ENCODE measurements at places on chromosomes 2 and 18.

DNA sequence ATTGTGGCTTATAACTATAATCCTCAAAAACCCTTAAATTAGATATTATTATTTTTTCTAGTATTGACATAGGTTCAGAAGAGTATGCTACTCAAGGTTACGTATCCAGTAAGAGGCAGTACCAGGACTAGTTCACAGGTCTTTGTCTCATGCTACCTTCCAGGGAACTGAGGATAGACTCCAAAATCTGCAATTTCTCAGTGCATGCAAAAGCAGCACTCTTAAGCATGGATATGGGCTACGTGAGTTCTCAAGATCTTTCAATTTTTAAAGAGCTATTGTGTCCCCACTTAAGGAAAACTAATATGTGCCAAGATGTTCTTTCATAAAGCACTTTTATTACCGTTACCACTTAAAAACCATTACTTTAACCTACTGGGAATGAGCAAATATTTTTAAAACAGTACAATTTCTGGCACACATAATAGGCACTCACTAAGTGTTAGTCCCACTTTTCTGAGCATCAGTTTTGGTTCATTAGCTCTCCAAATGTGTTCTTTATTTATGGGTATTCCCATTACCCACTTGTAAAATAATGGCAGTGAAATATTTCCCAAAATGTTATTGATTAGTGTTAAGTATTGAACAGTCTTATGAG, 113.8 kb upstream of the TTN start:
- no peak for DNase-seq

DNA sequence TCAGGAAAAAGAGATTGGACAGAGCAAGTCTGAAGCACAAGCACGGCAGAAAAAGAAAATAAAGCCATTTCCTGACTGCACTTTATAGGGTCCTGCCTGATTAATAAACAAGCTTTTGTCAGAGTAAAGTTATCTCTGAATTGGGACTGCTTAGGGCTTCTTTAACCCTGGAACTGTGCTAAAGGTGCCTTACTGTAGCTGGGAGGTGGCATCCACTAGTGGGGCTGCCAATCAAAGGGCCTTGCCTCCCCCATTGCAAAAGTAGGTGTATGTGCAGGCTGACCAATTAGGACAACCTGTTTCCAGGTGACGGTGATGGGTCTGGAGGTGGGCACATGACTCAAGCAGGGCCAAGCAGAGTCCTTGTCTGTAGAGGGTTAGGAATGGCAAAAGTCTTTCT, 57.4 kb upstream of the RAPH1 start:
- DNase-seq, result no peak

GRCh38 chr2:186771850-186772463, 77.0 kb downstream of the ZSWIM2 start:
- no peak for DNase-seq

DNA sequence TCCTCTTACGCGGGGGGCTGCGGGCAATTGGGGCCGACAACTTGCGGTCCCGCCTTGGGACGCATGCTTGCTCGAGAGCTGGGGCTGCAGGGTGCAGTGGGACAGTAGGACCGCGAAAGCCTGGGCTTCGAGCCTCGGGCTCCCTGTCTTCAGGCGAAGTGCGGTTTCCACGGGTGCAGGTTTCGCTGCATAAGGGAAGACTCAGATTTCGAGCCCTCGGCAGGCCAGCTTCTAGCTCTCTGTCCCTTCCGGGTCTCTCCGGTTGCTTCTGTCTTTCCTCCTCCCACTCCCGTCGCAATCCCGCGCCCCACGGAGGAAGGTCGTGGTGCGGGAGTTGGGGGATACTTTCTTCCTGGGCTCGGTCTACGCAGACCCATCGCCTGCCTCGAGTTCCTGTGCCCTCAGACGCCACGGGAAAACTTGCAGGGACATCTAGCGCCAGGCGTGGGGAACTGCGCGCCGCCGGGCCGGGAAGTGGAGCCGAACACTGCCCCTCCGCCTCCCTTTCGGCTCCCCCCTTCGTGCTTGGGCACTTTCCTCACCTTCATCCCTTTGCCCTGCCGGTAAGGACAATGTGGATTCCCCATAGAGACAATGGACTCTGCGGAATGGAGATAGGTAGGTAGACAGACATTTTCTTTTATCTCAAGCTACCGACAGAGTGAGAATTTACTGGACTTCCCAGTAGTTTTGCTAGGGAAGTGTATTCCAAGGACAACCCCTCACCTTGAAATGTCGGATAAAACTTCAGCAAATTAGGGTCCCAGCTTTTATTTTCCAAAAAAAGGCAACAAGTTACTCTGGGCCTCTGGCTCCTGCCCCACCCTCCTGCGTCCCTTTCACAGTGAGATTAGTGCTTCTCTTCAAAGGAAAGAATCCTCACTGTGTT, 4.2 kb upstream of the HOXD13 start:
- peak; percentile 94 for DNase-seq

DNA sequence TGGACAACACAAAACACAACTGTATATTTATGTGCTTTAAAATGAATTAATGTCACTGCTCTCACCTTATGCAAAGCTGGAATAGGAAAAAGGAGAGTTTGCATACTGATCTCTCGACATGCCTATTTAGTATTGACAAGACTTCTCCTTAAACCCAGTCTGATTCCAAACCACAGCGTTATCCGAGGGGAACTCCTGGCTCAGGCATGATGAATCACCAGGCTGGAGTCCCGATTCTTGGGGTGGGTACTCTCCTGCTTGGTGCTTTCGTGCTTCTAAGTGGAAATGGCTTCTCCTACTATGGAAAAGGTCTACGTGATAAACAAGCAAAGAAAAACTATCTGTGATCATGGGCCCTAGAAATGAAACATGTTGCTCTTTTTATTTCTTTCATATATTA, 88.9 kb upstream of the SLC35G4 start:
- no peak for DNase-seq

DNA sequence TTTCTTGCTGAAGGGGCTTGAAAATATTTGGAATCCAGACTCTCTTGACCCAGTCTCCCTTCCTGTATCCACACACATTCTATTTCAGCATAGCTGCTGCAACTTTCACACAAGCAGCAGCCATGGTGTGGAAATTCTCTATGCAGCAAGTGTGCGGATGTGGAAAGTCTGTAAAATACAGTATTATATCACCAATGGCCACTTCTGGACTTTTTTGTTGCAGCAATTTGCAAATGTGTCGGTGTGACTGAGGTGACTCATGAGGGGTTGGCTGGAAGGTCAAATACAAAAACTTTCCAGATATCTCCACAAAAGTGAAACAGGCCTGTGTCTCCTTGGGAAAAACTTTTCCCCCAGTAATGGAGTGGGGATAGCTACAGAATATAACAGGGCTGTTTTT, 299.3 kb upstream of the GYPC start:
- DNase-seq, result no peak

GRCh38 chr2:97734061-97735051, 21.0 kb downstream of the ZAP70 start:
- no peak for DNase-seq

DNA sequence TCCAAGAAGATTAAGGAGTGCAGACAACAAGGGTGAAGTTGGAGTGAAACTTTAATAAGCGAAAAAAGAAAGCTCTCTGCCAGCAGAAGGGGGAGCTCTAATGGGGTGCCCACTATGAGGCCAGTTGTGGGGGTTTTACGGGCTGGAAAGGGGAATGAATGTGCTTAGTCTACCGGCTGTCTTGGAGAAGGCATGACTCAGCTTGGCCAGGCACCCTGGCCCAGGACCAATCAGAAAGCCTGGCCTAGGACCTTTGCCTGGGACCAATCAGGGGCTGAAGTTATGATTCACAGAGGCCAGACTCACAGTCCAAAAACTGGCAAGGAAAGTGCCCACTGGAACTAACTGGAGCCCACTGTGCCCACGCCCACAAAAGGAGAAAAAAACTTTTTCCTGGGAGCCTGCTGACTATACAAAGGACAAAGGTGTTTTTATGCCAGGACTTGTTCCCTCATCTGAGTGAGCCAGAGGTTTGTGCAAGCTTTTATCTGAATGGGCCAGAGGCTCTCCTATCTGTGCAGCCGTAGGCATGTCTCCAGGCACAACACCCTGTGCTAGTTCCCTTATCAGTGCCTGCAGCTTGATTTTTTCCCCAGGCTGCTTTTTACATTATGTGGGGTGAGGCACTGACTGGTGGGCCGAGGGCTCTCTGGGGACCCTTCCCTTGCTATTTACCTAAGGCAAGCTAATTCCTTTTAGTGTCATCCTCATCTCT, 18.6 kb downstream of the CMPK2 start:
- no peak for DNase-seq

DNA sequence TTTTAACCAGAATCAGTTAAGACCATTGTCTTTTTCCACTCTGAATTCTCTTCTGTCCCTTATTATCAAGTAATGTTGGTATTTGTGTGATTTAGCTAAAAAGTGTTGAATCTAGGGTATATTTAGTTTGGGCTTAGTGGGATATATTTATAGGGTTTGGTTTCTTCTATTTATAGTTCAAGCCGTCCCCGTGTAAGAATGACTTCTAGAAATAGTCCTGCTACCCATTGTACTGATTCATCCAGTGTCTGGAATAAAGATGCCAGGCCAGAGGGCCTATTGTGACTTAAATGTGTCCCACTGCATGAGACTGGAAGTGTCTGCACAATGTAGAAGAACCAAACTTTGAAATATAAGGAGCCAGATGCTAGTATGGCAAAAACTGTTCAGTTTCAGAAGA, 364.8 kb downstream of the TNS1 start:
- DNase-seq, result no peak

DNA sequence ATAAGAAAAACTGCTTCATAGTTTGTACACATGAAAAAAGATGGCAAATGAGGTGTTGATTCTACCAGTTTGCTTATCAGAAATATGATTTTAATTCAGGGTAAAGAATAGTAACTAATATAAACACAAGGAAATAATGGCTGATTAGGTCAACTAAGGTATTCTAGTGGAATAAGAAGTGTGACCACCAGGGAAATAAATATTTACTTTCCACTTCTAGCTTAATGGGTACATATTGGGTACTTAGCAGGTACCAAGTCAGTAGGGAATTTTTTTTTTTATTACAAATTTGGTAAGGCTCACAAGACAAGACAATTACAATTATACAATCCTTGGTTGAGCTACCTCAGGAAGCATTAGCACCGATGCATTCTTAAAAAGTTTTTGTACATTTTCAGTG, 135.7 kb downstream of the PLEKHA3 start:
- no peak for DNase-seq

Measured in 8988T (cell line).